ENCODE measurements at places on chromosomes 1 and 21.

GRCh38 chr21:25682382-25682781, 43.3 kb downstream of the JAM2 start:
- DNase-seq: no peak

- no peak for DNase-seq
Measured at GRCh38 chr1:157400766-157401165, 151.5 kb downstream of the FCRL5 start.

- no peak for DNase-seq
Measured at GRCh38 chr1:65002156-65002507, 35.8 kb upstream of the JAK1 start.

- no peak for DNase-seq
Measured at GRCh38 chr1:45543581-45544417, 6.8 kb upstream of the AKR1A1 start.

DNA sequence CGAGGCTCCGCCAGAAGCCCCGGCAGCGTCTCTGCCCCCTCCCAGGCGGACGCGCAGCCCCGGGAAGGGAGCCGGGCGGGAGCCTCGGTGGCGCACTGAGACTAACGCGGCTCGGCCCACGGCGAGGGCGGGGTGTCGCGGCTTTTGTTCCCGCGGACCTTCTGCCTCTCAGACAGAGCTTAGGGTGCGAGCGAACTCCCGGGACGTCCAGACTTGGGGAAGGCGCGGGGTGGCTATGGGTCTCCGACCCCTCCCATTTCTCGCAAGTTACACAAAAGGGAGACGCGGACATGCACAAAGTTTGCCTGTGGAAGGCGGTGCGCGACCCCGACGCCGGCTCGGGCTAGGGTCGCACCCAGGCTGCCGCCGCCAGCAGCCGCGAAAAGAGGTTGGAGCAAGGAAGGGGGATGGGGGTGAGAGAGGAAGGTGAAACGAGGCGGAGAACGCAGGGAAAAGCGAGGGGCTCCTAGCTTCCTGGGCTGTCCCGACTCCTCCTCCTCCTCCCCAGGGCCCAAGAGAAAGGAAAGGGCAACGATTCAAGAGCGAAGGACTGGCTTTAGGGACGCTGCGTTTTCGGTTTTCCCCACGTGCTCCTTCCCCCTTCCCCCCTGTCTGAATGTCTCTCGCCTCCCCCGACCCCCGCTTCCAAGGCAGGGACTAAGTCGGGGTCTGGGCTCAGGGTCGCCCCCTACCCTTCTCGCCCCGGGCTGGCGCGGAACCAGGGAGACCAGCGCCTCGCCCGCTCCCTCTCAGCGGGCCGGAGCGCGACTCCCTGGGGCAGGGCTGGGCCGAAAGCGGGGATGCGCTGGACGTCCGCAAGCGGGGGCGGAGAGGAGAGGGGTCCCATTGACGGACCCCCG, 729 bp downstream of the APP start:
- no peak for DNase-seq

All from AG04449 (cell line).